ENCODE measurements at places on chromosomes 6 and 20.
A peak's percentile ranks its signal among the peaks of the same experiment; 100 is the strongest.

GRCh38 chr6:166221040-166221439 is 53.4 kb upstream of the TBXT start:
- no peak for DNase-seq

DNA sequence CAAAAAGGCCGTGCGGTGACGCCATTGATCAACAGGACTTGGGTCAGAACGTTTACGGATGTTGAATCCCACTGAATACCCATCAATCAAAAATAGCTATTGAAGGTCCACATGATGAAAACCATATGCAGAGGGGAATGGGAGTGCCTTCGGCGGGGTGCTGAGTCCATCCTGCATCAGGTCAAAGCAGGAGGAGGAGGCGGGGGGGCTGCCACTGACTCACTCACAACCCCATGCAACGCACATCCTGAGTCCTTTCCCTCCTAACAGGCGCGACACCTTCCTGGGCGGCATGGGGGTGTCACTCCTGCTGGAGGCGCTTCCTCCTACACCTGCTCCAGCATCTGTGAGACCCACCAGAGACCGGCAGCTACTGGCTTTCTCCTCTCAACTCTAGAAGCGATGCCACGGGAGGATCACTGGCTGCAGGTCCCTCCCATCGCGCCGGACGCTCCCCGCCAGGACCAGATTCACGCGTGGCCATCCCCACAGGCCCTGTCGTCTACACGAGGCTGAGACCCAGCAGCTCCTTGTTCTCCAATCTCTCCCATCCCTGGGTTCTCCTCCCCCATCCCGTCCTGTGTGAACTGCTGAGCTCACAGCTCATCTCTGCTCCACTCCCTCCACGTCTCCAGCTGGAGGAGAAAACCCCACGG is 170.6 kb upstream of the THBS2 start:
- DNase-seq, result no peak

DNA sequence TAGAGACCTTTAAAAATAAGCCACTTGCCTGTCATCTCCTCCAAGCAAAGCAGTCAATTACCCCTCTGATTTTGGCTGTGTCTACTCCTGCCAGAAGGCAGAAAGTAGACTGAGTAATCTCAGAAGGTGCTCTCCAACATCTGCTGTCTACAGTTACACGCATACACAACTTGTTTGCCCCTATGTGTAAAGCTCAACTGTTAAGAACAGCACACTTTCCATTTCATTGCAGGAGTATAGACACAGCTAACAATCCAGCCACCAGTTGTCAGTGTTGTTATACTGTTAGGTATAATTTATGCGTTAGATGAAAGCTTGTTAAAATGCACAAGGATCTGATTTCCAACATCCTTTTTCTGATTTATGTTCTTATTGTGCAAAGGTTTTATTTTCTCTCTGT is 88.2 kb downstream of the SAMD3 start:
- DNase-seq, result no peak

GRCh38 chr20:54122189-54122588 is 51.6 kb downstream of the CYP24A1 start:
- no peak for DNase-seq

GRCh38 chr6:6912817-6913744 is 194.7 kb upstream of the RREB1 start:
- no peak for DNase-seq

GRCh38 chr20:47055699-47056369 is 161.2 kb downstream of the EYA2 start:
- DNase-seq, result no peak

GRCh38 chr6:167426651-167427050 is 101.8 kb downstream of the TTLL2 start:
- DNase-seq, result no peak

DNA sequence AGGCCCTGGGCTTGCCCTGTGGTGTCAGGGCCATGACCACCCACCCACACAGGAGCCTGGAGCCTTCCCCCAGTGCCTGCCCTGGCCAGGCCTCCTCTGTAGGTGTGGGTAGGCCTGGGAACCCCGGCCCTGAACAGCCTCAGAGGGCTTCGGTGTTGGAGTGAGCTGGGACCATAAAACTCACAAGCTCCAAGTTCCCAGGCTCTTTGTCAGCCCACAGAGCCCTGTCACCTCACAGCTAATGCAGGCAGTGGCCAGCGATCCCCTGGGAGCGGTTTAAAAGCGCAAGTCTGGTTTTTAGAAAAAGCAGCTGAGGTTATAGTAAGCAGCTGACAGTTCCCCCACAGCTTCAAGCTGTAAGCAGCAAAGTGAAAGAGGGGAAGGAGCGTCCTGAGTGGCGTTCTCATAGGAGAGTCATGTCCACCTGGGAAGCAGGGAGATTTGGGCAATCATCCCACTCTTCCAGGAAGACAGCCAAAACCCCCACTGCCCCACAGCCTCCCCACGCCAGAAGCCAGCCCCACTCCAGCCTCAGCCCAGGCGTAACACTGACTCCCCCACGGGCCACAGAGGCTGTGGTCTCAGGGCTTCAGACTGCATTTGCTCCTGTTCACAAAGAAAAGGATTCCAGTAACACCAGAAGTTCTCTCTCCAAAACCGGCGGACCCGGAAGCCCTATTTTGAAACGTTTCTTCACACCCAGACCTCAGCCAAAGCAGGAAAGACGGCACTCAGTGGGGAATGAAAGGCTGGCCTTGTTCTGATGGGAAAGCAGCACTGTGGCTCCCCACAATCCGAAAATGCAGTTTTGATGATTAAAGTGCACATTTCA is 34.3 kb upstream of the FOXC1 start:
- DNase-seq, result no peak

DNA sequence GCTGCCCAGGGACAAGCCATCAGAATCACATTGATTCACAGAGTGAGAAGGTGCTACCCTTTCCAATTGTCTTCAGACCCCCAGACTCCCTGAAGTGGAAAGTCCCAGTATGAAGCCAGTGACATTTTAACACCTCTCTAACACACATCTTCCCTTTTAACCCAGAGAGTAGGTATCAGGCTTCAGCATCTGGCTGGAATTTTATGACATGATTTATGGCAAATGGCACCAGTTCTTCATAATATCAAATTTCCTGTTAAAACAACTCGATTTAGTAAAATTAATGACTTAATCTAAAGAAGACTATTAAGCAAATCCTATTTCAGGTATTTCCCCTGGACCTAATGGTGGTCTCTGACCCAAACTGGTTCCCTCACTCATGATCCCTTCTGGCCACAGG is 25.0 kb downstream of the KCNB1 start:
- DNase-seq, result no peak

- no peak for DNase-seq
These were observed 114.6 kb downstream of the RCAN2 start for GRCh38 chr6:46376562-46377061.

GRCh38 chr6:101486124-101486523 is 92.6 kb downstream of the GRIK2 start:
- no peak for DNase-seq

GRCh38 chr6:151436802-151437201 is 15.1 kb downstream of the RMND1 start:
- no peak for DNase-seq

DNA sequence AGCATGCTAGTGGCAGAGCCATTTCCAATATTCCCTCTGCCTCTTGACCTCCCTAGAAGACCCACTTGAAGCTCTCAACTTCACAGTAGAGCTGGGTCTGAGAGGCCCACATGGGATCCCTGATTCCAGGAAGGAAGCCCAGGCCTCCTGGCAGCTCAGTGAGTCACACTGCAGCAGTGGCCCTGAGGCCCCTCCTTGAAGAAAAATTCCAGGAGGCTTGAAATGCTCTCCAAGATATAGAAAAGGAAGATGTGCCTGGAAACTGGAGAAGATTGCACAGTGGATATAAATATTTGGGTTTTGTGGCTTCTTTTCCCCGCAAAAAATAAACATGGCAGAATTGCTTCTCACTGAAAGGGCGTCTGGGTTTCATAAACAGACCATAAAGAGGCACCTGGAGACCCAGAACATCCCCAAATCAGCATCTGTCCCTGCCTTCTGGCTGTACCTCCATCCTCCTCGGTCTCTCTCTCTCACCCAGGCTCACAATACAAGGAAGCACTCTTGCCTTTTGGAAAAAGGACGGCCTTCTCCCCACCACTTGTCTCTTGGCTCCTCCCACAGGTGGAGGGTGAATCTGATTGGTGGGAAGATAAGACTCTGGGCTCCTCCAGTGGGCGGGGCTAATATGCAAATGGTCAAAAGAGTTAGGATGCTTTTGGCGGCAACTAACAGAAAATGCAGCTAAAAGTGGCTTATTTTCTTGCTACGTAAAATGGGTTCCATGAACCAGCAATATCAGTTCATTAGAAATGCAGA is 200.0 kb upstream of the SULF2 start:
- no peak for DNase-seq

GRCh38 chr6:15365273-15365687 is 119.4 kb downstream of the JARID2 start:
- peak; percentile 1 for DNase-seq

DNA sequence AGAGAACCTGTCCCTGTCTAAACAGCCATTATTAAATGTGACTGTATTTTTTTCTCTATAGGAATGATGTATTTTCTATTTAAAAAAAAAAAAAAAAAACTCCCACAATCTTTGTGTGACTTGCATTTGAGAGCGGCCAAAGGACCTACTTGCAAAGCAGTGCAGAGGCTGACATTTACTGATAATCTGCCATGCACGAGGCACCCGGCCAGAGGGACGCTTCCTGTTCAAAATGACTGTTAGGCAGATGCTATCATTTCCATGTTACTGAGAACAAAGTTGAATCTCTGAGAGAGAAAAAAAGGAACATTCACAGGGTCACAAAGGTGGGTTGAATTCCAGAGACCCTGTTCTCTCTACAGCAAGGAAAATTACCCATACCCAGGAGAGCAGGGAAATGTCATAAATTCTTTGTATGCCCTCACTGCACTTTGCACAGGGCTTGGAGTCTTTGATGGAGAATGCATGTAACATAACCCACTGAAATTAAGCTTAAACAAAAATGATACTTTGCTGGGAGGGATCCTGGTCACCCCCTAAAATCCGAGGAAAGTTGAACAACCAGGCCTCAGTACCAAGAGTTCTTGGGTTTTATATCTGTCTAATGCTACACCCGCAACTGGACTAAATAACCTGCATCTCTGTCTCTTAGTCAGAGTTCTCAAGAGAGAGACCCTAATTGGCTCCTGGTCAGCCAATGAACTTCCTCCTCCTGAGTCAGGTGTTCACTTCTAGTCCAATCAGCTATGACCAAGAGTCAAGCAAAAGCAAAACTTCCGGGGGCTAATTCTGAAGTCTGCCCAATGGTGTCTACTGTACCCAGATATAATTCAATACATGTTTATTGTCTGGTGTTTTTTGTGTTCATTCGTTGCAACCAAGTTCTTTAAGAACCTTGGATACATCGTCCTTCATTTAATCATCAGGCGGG is 61.2 kb downstream of the GCLC start:
- DNase-seq, result no peak

DNA sequence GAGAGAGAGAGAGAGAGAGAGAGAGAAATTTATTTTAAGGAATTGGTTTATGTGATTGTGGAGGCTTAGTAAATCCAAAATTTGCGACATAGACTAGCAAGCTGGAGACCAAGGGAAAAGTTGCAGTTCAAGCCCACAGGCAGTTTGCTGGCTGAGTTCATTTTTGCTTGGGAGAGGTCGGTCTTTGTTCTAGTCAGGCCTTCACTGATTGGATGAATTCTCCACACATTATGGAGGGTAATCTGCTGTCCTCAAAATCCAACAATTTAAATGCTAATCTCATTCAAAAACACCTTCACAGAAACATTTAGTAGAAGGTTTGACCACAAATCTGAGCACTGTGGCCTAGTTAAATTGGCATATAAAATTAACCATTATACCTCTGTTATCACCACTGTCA is 439.6 kb downstream of the EPM2A start:
- DNase-seq, result no peak

DNA sequence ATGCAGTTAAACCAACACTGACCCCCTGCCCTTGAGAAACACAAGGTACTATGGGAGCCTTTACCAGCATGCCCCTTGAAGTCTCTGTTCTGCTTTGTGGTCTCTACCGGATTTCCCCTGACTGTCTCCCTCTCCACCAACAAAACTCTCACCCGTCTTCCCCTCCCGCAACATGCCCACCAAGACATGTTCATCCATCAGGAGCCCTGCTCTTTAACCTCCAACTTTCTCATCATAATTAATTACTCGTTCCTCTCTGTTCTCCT is 1.1 kb downstream of the ZNF165 start:
- DNase-seq, result no peak

DNA sequence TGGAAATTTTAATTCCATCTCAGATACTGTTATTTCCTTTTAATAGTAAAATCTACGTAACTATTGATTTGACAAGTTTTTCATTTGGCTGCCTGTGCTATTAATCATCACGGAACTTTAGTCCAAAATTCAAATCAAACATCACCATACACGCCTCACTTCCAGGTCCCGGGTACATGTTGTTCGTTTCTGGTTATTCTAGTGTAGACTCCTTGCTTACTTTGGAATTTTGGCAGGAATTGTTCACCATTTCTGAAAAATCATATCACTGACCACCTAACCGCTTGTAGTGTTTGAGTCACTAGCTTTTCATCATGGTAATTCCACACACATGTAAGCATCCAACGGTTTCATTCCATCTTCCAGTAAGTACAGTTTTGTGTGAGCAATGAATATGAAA is 98.0 kb upstream of the NHSL1 start:
- DNase-seq, result no peak

DNA sequence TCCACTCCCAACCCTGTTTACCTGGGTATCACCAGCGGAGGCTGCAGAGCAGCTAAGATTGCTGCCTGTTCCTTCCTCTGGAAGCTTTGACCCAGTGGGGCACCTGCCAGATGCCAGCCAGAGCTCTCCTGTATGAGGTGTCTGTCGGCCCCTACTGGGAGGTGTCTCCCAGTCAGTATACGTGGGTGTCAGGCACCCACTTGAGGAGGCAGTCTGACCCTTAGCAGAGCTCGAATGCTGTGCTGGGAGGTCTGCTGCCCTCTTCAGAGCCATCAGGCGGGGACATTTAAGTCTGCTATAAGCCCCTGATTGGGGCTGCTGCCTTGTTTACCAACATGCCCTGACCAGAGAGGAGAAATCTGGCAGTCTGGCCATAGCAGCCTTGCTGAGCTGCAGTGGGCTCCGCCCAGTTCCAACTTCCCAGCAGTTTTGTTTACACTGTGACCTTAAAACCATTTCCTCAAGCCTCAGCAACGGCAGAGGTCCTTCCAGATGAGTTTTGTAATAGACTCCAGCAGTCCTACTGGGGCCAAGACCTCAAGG is 2.8 kb downstream of the RAET1E start:
- DNase-seq, result no peak

DNA sequence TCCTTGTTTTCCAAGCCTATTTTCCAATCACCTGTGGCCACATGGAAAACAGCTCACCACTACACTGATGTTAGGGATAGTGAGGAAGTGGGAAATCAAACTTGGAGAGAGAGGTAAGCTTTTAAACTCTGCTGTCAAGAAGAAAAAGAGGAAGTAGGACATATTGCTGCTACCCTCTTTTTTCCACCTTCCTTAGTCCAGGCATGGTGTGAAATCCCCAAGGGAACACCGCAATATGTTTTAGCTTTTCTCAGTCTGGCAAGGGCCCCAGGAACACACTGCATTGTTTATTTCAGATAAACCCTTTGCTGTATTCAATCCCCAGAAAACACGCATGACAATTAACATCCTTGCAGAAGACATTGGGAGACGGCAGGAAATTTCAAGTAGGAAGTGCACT is 61.3 kb downstream of the HS3ST5 start:
- no peak for DNase-seq

Data from activated T-helper 1 cell treated with Interleukin-2 at 50 U/mL for 16 hours (primary cell).